Activated CD8-positive, alpha-beta T cell treated with anti-CD3 and anti-CD28 coated beads, Interleukin-2, amount 10 ng/mL, durations not matched to agents 7 days and 5 days (primary cell): ENCODE measurements at places on chromosomes 6 and 20. TPM values are rescaled to one million over a fixed set of nuclear protein-coding genes. Genes with fewer than 3 reads are reported as not detected.

- peaks cover 66% of the 10 kb centered on the region for H3K36me3 ChIP-seq
- H3K4me1 ChIP-seq = peaks cover 44% of the 10 kb centered on the region
- no peak for DNase-seq
- H3K27me3 ChIP-seq = no peaks in the 10 kb centered on the region
- peak overlapping the region; percentile 3 for H3K27ac ChIP-seq
These were observed 8.7 kb upstream of the TRIM39 start for GRCh38 chr6:30317913-30318589.

- peaks cover 14% of the 10 kb centered on the region for H3K4me1 ChIP-seq
- peaks cover 80% of the 10 kb centered on the region for H3K36me3 ChIP-seq
- no peaks in the 10 kb centered on the region for H3K27me3 ChIP-seq
- peak; percentile 80 for DNase-seq
- no peak overlapping the region for H3K4me3 ChIP-seq
- H3K27ac ChIP-seq = no peak overlapping the region
These were observed 19.6 kb upstream of the IL17F start for GRCh38 chr6:52263709-52264540.

DNA sequence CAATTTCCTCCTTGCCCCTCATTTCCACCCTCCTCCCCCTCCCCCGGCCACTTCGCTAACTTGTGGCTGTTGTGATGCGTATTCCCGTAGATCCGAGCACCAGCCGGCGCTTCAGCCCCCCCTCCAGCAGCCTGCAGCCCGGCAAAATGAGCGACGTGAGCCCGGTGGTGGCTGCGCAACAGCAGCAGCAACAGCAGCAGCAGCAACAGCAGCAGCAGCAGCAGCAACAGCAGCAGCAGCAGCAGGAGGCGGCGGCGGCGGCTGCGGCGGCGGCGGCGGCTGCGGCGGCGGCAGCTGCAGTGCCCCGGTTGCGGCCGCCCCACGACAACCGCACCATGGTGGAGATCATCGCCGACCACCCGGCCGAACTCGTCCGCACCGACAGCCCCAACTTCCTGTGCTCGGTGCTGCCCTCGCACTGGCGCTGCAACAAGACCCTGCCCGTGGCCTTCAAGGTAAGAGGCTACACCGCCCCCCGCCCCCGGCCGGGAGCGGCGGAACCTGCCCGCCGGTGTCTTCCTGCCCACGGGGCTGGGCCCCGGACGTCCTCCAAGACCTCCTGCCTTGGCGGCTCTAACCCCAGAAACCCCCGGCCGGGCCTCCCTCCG lies 44.9 kb upstream of the SUPT3H start:
- H3K27me3 ChIP-seq = peaks cover 38% of the 10 kb centered on the region
- peaks cover 37% of the 10 kb centered on the region for H3K4me1 ChIP-seq
- peak overlapping the region; percentile 86 for H3K4me3 ChIP-seq
- peak; percentile 65 for DNase-seq
- H3K36me3 ChIP-seq = peaks cover 2% of the 10 kb centered on the region

GRCh38 chr6:491233-491632 lies 99.7 kb downstream of the IRF4 start:
- H3K4me3 ChIP-seq = peak overlapping the region; percentile 64
- peaks cover 82% of the 10 kb centered on the region for H3K4me1 ChIP-seq
- peak overlapping the region; percentile 93 for H3K27ac ChIP-seq
- DNase-seq = peak; percentile 70
- H3K27me3 ChIP-seq = no peaks in the 10 kb centered on the region
- peaks cover 51% of the 10 kb centered on the region for H3K36me3 ChIP-seq

- DNase-seq = no peak
- H3K4me3 ChIP-seq = no peak overlapping the region
- peaks cover 19% of the 10 kb centered on the region for H3K36me3 ChIP-seq
- peaks cover 7% of the 10 kb centered on the region for H3K4me1 ChIP-seq
These were observed 459.6 kb downstream of the UTRN start for GRCh38 chr6:144744720-144745119.

GRCh38 chr6:89190741-89191140 lies 26.4 kb downstream of the GABRR1 start:
- no peak overlapping the region for H3K4me3 ChIP-seq
- no peak overlapping the region for H3K27ac ChIP-seq
- peaks cover 2% of the 10 kb centered on the region for H3K27me3 ChIP-seq
- no peaks in the 10 kb centered on the region for H3K4me1 ChIP-seq
- no peaks in the 10 kb centered on the region for H3K36me3 ChIP-seq
- no peak for DNase-seq

CTCFL gene
- not detected for total RNA-seq
